ENCODE measurements at places on chromosomes 1 and 21.

GRCh38 chr1:178055093-178055492 lies 38.8 kb upstream of the RASAL2 start:
- DNase-seq = peak; percentile 76

DNA sequence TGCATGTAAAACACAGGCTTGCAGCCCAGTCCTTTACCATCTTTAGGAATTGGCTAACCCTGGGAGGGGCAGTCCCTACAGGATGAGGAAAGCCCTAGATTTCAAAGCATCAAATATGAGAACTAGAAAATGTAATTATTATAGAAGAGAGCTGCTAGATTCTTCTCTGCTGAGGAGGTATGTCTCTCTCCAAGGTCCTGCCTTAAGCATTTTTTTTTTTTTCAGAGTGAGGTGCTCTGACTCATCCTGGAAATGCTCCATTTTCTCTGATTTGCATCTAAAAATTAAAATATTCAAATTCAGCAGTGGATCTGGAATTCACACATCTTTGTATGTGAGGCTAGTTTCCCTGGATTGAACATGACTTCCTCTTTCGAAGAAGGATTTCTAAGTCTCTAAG lies 149.8 kb downstream of the ZNF648 start:
- no peak for DNase-seq

- no peak for DNase-seq
These were observed 30.9 kb downstream of the CCN1 start for GRCh38 chr1:85611425-85611824.

- no peak for DNase-seq
These were observed 14.8 kb downstream of the ALX3 start for GRCh38 chr1:110055493-110056284.

GRCh38 chr21:46159390-46159789 lies 4.0 kb upstream of the FTCD start:
- no peak for DNase-seq

DNA sequence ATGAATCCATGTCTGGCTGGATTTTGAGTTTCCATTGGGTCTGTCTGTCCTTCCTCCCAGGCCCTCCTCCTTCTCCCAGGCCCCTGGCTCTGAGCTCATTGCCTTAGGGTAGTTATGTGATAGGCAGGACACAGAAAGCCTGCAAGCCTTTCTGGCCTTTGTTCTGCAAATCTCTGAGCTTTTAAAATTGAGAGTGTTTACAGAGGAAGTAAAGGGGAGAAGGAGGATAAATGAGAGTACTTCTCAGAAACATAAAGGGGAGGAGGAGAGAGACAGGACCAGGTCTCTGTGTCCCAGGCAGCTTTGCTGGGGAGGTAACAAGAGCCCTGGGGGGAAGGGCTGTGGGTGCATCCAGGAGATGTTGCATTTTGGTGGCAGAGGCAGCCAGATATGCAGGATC lies 126.7 kb downstream of the FOXD2 start:
- no peak for DNase-seq

GRCh38 chr1:53321366-53321765 lies 6.5 kb downstream of the LRP8 start:
- DNase-seq = peak; percentile 58

DNA sequence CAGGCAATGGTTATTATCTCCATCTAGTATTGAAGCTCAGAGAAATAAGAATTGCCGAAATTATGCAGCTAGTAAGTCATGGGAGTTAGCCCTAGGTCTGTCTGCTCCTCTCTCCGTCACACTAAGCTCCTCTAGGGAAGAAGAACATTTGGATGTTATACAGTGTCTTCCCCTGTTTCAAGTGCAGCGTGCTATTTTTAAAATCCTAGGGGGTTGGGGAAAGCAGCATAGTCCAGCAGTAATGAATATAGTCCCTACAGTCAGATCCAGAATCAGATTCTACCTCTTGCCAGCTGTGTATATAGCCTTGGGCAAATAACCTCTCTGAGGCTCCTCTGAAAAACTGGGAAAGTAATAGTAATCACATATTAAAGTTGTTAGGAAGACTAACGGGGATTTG lies 44.5 kb upstream of the OSBPL9 start:
- no peak for DNase-seq

DNA sequence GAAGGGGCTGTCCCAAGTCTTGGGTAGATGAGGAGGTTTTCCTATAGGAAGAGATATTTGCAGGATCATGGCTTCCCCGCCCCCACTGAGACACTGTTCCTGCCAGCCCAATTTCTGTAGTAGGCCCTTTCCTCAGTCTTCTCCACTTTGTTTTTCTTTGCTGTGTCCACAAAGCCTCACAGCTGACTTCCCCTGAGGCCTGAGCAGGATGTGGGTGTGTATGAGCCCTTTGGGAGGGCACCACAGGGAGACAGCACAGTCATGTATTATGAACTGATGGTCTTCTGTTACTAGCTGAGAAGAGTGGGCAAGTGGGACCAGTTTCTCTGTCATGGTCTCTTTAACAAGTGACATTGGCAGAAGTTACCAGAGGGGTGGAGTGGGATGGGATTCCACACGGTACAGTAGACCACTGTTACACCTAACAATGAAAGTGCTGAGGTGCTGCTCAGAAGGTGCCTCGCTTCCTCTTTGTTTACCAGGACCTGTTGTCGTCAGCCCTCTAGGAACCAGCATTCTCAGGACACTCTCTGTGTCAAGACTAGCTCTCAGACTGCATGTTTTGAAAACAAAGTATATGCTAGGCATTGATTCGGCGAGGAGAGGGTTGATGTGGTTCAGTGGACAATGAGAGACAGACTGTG lies 253.8 kb upstream of the HOOK1 start:
- DNase-seq = peak; percentile 45

GRCh38 chr21:15713412-15713811 lies 16.4 kb upstream of the USP25 start:
- DNase-seq = no peak

DNA sequence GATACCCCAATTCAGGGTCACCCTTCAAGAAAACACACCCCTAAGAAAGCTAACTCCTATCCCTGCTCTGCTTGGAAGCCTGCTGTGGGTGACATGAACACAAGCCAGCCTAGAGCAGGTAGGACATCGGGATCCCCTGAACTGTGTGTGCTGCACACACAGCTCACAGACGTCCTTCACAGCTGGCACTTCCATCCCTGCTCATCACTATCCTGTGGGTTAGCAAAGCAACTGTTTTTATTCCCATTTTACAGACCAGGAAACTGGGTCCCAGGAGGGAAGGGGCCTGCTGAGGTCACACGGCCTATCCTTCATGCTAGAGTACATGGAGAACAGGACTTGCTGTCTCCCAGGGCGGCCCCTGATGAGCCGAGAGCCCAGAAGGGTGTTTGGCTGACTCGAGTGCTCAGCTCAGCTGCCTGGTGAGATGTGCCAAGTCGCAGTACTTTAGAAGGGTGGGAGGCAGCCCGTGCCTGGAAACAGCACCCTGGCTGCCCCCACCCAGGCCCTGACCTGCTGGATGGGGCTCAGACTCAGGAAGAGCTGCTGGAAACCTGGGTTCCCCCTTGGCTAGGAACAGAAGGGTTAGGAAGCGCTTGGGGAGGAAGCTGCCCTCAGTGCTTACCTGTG lies 28.3 kb upstream of the BTG2 start:
- no peak for DNase-seq

- DNase-seq = peak; percentile 51
These were observed 22.9 kb downstream of the ADAM30 start for GRCh38 chr1:119873135-119874015.

GRCh38 chr1:242005866-242006535 lies 7.1 kb upstream of the MAP1LC3C start:
- no peak for DNase-seq

DNA sequence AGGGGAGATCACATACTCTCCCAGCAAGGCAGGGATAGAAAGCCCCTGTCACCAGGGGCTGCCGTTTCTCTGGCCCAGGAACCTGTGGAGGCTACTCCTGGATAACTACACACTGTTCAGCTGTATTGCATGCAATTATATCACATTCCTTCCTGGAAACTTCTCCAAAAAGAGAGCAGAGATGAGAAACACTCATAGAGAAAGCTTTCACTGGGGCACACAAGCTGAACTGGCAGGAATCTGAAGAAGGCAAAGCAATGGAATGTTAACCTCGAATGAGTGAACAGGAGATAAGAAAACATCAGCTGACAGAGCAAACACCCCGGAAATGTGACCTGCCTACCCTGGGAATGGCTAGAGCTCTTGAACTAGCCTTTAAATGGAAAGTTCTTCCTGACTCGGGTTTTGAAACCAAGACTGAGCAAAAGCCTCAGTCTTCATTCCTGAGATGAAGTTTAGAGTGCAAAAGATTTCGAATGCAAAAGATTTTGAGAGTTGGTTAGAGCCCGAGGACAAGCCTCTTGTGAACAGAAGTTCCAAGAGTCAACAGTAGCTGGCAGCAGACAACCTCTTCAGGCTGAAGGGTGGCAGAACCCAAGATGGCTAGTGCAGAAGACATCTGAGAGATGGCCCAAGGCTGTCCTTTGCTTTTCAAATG lies 32.3 kb downstream of the CCN1 start:
- peak; percentile 47 for DNase-seq

GRCh38 chr1:32249831-32250525 lies 1.1 kb upstream of the LCK start:
- peak; percentile 58 for DNase-seq

DNA sequence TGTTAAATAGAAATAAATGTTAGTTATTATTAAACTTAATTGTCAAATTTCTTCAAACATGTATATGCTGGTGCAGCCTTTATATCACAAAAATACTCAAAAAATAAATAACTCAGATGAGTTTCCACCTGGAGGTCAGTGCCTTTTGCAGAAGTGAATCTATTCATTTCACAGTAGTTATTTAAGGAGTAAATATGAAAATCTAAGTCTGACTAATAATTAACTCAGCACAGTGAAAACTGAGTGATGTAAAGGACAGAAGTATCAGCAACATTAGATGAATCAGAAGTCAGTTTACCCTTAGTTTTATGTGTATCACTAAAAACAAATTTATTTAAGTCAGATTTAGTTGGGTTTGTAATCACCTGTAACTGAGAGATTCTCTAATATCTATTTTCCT lies 2135.4 kb downstream of the MRPL39 start:
- no peak for DNase-seq

DNA sequence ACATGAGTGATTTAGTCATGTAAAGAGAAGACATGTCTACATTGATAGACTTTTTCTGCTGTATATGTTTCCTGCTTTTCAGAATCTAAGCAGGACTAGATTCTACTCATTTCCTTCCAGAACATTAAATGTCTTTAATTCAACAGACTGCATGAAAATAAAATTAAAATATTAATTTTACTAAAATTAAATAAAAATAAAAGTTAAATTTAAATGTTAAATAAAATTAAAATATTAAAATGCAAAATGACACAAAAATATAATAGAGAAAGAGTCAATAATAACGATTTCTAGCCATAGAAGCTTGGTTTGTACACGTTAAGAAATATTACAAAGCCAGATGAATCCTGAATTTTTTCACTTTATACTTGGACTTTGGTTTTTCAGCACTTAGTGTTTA lies 552.8 kb upstream of the NR5A2 start:
- no peak for DNase-seq

- DNase-seq = peak; percentile 35
These were observed 84.5 kb downstream of the ATP6V1G3 start for GRCh38 chr1:198455966-198456365.

- no peak for DNase-seq
These were observed 33.5 kb downstream of the VPS26C start for GRCh38 chr21:37233551-37234146.

GRCh38 chr1:110084227-110085078 lies 14.0 kb upstream of the ALX3 start:
- peak; percentile 63 for DNase-seq

GRCh38 chr1:47738560-47739182 lies 258.5 kb downstream of the TRABD2B start:
- DNase-seq = peak; percentile 47

- no peak for DNase-seq
These were observed 7.5 kb downstream of the DYRK1A start for GRCh38 chr21:37374027-37374426.

GRCh38 chr1:117070124-117070523 lies 10.0 kb downstream of the TTF2 start:
- DNase-seq = no peak

- DNase-seq = no peak
These were observed 3.3 kb upstream of the HAPLN2 start for GRCh38 chr1:156615946-156616345.

GRCh38 chr1:50427086-50427817 lies 4.0 kb upstream of the DMRTA2 start:
- no peak for DNase-seq

GRCh38 chr1:25875154-25875855 lies at the start of gene PAQR7:
PAQR7 (minus strand) TSS chr1:25875708; CDS start chr1:25863839, 11,869 bp downstream.
- DNase-seq = peak; percentile 89

Data from hematopoietic multipotent progenitor cell treated with erythropoietin and hydrocortisone succinate and interleukin-3 and kit ligand, for 4 days (in vitro differentiated cells).